ENCODE measurements at places on chromosomes 5 and 9.

DNA sequence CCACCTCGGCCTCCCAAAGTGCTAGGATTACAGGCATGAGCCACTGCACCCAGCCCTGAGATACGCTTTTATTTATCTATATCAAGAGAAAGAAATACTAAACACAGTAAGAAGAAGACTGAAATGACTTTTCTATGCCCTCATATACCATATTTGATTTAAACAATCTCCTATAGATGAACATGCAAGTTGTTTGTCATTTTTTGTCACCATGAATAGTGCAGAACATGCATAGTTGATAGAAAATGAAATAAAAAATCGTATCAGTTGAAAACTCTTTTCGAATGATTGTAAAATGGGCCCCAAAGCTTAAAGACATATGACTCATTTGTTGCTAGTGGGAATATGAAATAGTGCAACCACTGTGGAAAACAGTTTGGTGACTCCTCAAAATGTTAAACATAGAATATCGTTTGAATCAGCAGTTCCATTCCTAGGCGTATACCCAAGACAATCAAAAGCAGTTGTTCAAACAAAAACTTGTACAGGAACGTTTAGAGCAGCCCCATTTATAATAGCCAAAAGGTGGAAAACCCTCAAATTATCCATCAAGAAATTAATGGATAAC lies 61.4 kb upstream of the ANKH start:
- no peak for DNase-seq

DNA sequence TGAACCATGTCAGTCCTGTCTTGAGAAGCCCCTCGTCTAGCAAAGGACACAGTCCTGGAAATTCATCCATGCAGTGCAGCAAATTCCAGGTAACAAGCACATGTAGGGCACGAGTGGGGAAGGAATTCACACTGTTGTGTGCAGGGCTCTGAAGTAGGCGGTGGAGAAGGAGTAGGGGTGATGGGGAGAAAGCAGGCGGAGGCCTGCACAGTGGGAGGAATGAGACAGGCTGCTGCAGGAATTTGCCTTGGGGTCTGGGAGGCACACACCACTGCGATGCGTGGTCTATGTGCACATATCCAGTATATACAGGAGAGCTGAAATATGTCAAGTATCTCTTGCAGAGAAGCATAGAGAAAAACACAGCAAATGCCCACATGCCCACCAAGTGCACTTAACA lies 249.2 kb upstream of the IRX2 start:
- DNase-seq, result no peak

GRCh38 chr9:76512826-76513225 lies 53.8 kb downstream of the GCNT1 start:
- no peak for DNase-seq

GRCh38 chr5:155276231-155276630 lies 262.7 kb downstream of the KIF4B start:
- no peak for DNase-seq

DNA sequence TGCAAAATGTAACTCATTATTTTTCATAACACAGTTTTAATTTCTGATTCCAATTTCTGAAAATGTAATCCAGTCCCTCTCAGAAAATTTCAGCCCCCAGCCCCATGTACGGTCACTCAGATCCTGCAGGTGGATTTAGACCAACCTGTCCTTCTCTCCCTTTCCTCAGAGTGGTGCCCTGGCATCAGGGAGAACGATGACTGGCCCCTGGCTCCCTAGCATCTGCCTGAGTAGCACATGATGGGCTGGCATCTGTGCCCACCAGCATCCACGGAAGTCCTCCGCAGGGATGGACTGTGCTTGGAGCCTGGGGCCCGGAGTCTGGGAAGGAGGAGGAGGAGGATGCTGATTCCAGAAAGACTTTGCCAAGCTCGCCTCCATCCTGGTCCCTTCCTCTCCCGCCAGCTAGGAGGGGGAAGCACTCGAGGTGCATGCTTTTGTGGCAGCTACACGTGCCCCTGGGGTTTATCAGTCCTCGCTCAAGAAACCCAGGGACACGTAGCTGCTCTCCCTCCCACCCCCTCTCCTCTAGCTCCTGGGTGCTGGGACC lies 54.4 kb upstream of the RUFY1 start:
- DNase-seq, result no peak

- no peak for DNase-seq
Observed at GRCh38 chr9:12658531-12659209, 34.5 kb upstream of the TYRP1 start.

- no peak for DNase-seq
Observed at GRCh38 chr5:76547891-76548524, 75.2 kb downstream of the F2RL2 start.

- DNase-seq, result no peak
Observed at GRCh38 chr9:9631284-9631683, 981.5 kb downstream of the PTPRD start.

DNA sequence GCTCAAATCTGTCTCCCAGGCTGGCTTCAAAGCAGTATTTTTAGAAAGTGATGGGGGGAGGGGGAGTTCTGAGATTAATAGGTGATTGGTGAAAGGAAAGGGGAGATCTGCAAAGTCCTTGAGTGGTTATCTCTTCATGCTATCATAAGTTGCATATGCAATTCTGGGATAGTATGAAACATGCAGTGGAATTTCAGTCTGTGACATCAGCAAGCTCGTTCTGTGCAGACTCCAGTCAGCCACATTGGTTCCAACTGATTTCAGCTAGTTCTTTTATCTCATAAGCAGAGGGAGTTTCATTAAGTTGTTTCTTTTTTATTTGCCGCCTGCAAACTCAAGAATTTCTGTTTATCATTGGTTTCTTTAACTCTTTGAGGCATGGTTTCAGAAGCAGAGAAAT lies 180.5 kb upstream of the SH3GL2 start:
- no peak for DNase-seq

GRCh38 chr9:133619791-133620190 lies 10.6 kb upstream of the FAM163B start:
- DNase-seq, result peak; percentile 23

- DNase-seq, result no peak
Observed at GRCh38 chr5:65790371-65791163, 68.6 kb downstream of the NLN start.

- DNase-seq, result no peak
Observed at GRCh38 chr5:27598576-27598975, 560.2 kb upstream of the CDH9 start.

DNA sequence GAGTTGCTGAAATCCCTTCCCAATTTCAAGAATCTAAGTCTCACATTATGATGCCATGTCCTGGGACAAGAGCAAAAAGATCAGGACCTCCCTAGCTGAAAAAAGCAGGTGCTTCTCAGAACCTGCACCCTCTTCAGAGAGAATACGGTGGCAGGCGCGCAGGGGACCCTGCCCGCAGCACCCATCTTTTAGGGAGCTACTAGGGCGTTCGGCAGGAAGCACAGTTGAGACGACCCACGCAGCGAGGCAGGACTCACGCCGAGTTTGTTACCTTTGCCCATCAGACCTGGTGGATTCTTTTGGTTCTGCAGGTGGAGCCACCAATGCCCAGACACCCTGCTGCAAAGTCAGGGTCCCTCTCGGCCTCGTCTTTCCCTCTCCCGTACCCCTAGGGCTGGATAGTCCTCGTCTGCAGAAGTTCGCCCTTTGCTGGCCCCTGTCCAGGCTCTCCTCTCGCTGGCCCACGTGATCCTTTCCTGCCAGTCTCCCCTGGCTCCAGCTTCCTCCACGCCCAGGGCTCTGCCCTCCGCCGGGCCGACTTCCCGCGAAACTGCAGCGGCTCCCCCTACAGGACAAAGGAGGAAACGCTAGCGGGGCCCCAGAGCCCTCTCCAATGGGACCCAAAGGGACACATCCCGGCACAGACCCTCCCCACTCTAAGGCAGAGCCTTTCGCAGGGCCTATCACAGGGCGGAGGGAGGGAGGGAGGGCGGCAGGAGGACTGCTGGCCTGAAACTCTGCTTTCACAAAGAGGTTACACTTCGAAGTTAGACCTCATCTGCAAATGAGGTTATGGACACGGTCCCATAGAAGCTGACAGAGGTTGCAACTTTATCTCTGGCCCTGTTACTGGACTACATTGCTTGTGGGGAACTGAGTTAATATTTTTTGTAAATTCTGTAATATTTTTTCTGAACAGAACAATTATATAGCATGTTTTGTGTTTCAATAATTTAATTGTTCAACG lies 28.8 kb downstream of the TMEM174 start:
- DNase-seq, result peak; percentile 65

- peak; percentile 85 for DNase-seq
Observed at GRCh38 chr9:36572515-36573418, at the start of gene MELK. TSS of gene MELK (plus strand) at chr9:36572895. CDS start at chr9:36581682, 8,787 bp downstream.

GRCh38 chr9:128493424-128493823 lies 11.1 kb upstream of the GLE1 start:
- no peak for DNase-seq

- DNase-seq, result no peak
Observed at GRCh38 chr5:38709678-38710306, 136.0 kb upstream of the OSMR start.

DNA sequence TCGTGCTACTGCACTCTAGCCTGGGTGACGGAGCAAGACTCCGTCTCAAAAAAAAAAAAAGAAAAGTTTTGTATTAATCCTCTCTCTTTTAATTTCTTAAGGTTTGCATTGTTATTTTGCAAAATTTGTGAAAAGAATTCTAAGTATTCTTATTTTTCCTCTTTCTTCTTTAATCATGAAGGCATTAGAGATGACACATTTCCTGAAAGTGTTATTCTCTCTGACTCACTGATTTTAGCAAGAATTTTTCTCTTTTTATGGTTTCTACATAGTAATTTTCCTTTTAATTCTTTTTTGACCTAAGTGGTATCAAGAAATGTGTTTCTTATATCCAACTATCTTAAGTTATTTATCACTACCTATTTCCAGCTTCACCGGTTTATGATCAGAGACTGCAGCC lies 78.0 kb downstream of the NSUN2 start:
- no peak for DNase-seq

DNA sequence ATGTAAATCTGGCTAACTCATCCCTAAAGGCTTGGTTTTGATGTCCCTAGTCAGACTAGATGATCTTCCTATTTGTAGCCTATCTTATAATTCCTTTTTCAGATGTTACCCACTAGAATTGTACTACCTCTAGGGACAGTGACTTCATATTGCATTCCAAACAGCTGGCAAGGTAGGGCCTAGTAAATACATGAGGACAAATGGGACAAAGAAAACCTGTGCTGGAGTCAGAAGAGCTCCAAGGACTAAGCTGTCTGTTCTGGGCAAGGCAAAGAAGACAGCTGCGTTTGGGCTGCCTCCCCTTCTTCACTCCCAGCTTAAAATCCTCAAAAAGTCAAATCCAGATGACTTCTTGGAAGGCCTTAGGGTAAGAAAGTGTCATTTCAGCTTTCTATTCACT lies 10.0 kb downstream of the DMXL1 start:
- no peak for DNase-seq

DNA sequence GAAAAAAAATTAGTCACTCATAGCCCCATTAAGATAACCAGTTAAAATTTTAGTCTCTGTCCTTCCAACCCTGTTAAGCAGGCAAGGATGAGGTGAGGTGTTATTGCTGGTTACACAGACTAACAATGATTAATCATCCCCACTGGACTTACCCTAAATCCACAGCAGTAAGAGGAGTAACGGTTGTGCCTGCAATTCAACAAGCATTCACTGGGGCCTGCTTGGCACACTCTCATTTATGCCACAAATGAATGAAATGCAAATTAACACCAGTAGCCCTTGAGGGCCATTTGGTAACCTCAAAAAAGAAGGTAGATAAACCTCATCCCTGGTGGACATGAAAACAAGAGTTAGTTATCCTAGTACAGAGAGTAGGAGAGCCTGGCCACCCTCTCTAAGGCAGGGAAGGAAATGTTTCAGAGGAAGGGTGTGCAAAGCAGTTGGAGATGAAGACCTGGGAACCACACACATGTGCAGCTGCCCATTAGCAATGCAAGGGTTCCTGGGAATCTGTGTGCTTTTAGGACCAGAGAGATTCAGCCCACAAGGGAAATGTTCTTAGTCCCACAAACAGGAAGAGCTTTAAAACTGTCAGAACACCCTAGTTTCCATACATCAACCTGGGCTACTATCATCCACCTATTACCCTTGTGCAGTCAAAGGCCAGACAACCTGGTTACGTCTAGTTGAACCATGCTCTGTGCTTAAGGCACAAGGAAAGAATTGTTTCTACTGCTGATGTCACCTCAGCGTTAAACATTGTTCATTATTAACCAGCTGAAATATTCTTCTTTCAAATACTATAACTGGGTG lies 7.7 kb downstream of the LHFPL2 start:
- no peak for DNase-seq

GRCh38 chr5:35129921-35130485 lies 82.3 kb upstream of the AGXT2 start:
- no peak for DNase-seq

DNA sequence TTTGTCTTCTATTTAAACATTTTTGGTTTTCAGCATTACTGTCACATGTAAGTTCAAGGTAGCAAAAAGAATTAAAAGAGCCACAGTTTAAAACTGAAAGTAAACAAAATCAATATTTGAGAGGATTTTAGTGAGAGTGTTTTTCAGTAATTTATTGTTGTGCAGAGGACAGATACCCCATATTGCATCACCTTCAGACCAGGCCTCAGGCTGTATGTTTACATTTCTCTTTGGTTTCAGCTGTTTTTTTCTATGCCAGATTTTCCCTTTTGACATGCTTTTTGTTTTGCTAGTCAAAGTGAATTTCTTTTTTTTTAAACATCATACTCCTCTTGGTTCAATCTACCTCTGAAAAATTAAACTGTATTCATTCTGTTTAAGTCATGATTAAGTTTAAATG lies 47.2 kb downstream of the MAST4 start:
- no peak for DNase-seq

- DNase-seq, result no peak
Observed at GRCh38 chr5:114101153-114101552, 260.7 kb upstream of the KCNN2 start.

- DNase-seq, result no peak
Observed at GRCh38 chr5:4513381-4513780, 626.7 kb upstream of the ADAMTS16 start.

DNA sequence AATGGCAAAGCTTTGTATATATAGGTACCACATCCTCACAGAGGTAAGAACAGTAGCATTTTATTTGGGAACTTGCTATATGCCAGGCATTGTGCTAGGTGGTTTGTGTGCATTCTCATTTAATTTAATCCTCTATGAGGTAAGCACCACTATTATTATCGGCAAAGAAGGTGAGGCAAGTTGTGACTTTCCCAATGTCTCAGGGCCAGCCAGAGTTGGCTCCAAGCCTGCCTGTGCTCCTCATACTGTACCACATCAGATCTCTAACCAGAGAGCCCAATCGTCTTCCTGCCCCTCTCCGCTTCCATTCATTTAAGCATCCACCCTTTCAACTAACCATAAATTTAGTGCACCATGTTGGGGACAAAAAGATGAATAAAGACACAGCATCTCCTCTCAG lies 55.1 kb downstream of the NIPSNAP3B start:
- no peak for DNase-seq

DNA sequence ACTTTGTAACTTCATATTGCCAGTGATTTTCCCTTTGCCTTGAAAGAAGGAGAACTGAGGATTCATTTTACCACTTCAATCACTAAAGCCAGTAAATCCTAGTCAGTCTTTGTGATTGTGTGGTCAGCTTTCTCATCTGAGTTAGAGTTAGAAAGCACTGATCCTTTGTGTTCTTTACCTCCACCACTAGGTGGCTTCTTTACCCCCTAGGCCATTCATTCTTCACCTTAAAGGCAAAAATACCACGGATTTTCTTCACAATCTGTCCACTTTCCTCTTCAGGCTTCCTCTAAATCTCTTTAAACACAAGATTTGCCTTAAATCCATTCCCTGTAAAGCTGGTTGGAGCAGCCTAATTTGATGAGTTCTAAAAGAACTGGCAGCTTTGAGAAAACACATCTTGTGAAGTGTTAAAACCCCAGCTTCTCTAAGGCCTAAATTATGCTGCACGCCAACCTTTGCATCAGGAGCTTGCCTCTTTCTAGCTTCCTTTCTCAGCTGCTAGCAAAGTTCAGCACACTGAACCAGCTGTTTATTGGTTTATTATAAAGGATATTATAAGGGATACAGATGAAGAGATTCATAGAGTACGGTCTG lies 20.4 kb downstream of the BDP1 start:
- no peak for DNase-seq

All from stimulated activated CD4-positive, alpha-beta T cell treated with anti-CD3 and anti-CD28 coated beads, Interleukin-1b, Interleukin-23, amount 100 ng/mL, for 1 hour (primary cell).